Stimulated activated CD4-positive, alpha-beta T cell treated with anti-CD3 and anti-CD28 coated beads, Interleukin-15, amount 100 ng/mL, for 1 hour (primary cell): ENCODE measurements at places on chromosomes 4 and X.

DNA sequence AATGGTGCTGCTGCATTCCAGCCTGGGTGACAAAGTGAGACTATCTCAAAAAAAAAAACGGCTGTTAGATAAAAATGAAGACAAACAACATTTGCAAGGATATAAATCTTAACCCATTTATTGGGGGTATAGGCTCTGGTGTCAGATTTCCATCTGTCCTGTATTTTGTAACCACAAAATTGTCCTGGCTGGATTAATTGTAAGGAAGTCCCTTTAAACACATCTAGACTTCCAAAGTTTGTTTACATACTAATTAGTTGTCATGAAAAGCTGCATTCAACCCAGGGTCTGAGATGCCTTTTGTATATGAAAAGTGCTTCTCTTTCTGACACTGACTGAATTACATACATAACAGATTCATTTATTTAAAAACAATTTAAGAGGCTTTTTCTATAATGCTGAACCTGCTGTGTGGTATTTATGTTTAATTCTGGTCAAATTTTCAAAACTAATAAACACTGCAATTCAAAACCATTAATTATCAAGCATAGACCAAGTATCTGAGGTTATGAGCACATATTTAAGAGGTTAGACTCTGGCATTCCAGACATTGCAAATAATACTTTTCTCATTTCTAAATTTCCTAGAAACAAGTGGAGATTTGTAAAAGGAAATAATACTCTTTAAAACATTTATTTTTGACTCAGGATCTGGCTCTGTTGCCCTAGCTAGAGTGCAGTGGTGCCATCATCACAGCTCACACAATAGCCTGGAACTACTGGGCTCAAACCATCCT lies 17.5 kb upstream of the UGDH start:
- DNase-seq, result no peak

DNA sequence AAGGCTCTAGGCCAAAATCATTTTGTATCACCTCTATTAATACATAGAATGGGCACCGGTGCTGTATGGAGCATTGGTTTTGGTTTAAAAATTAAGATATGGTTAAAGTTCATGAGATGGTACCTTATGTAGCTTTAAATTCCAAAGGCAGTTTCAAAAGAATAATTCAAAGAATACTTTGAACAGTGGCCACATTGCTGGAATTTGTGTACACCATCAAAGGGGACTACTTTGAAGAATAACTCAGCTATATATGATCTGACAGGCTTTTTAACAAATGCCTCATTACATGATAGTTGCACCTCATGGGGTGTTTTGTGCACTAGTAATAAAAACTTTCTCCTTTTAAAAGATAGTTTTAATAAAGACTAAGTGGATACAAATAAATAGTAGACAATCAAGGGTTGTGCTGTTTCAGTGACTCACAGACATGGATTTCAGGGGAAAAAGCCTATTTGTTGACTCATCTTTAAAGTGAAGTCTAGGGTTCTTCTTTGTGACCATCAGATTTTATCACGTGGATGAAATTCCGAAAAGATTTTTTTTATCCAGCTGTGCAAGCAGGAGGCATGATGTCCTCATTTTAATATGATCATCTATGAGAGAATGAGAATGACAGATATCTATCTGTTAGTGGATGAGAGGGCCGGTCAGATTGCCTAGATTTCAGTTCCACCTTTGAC lies 12.8 kb downstream of the MTM1 start:
- no peak for DNase-seq

DNA sequence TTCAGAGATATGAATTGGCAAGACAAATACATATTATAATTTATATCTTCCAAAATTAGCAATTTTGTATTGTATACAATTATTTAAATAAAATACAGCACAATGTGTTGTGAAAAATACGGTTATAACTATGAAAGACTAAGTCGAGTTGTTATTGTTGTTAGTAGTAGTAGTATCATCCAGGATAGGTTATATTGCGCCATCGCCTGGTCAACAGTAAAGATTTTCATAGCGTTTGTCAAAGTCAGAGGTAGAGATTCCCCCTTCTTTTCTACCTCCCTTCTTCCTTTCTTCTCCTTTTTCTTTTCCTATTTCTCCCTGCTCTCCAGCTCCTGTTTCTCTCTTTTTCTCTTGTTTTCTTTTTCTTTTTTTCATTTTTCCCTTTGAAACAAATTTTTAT lies 499.1 kb upstream of the EPHA5 start:
- no peak for DNase-seq

DNA sequence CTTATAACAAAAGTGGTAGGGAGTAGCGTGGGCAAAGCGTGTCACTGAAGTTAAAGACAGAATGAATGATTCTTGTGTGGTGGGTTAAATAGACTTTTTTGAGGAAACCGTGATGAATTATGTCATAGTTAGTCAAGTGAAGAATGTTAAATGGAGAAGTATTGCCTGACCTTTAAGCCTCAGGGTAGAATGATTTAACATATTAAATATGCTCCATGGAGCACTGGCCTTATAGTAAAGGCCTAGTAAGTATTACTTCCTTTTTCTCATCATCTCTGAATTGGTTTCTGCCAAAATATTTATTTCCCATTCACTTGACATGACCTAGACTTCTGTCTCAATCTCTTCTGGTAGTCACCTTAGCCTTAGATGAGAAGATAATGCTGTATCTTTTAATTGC lies 23.7 kb downstream of the MAGEB1 start:
- DNase-seq, result no peak

DNA sequence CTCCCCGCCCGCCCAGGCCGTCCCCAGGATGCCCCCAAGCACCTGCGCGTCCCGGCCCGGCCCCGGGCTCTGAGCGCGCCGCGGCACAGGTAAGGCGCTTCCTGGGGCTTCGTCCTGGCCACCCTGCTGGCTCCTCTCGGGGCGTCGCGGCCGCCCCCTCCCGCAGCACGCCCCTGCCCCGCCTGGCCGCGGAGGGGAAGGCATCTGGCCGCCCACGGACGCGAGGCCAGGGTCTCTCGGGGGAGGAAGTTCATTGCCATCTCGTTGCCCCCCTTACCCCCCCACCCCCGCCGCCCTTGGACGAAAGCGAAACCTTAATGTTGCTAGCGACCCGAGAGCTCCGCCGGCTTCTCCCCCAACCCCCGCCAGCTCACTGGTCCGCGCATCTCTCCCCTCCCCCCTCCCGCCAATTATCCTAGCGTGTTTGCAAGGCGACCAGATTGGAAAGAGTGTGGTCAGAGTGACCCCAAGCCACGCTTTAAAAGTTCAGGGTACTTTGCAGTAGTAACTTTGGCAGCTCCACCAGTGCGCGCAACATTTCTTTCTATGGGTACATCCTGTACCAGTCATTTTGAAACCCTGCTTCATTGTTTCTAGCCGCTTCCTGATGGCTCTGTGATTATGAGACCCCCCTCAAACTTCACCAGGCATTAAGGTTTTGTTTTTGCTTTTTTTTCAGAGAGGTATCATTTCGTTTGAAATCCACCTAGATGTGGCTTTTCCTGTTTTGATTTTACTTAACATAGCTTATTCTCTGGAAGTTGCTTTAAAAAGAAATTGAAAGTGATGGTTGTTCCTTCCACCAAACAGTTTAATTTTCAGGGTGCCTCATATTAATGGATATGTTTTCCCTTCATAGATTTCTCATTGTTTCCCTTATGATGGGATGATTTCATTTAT lies 626 bp downstream of the TBC1D1 start:
- DNase-seq, result peak; percentile 17

DNA sequence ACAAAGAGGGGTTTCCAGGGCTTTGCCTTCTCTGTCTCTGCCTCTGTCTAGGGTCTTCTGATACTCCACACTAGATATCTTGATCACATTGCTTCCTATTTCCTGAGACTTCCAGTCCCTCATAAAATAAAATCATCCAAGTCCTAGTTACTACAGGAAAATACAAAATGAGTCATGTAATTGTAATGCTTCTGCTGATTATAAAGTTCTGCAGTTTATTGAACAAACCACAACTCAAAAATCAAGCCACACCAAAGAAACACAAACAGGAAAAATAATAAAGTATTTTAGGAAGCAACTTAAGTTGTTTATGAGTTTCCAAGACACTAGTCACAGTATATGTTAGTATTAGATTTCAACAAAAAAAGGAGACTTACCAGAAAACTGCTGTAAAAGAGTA lies 695.1 kb upstream of the GALNTL6 start:
- DNase-seq, result no peak

DNA sequence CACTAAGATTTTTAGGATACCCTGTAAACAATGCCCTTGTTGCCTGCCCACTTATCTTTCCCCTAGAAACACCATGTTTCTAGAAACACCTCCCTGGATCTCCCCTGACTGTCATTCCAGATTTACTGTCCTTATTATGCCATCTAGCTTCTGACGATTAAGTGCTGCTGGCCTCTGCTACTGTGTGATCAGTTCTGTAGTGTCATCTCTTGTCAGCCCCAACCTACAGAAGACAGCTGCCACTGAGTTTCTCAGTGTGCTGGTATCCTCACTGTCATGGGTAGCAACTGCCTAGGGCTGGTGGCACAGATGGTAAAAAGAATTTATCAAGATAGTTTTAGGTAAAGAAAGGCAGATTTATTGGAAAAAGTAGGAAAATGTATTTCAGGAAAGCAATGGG lies 68.7 kb upstream of the WWC2 start:
- no peak for DNase-seq

GRCh38 chrX:110509755-110510532 lies 151.3 kb downstream of the RTL9 start:
- no peak for DNase-seq

- DNase-seq, result peak; percentile 95
These were observed at the start of gene AASDH for GRCh38 chr4:56387023-56388001. TSS of gene AASDH (minus strand) at chr4:56387491. CDS start at chr4:56384299, 3,192 bp downstream.

DNA sequence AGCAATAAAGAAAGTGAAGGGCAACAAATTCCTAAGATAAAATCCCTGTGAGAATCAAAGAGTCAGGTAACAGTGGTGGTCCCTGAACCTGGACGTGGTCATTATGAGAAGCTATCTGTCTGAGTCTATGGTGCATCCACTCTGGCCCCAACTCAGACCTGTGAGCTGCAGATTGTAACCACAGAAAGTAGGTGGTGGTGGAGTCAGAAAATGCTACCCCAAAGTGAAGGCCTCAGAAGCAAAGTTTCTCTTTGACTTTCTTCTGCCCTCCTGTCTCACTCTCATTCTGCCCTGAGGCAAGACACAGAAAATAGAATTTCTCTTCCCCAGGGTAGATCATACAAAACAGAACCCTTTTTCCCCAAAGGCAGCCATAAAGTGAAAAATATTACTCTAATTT lies 84.1 kb upstream of the NEIL3 start:
- DNase-seq, result no peak

DNA sequence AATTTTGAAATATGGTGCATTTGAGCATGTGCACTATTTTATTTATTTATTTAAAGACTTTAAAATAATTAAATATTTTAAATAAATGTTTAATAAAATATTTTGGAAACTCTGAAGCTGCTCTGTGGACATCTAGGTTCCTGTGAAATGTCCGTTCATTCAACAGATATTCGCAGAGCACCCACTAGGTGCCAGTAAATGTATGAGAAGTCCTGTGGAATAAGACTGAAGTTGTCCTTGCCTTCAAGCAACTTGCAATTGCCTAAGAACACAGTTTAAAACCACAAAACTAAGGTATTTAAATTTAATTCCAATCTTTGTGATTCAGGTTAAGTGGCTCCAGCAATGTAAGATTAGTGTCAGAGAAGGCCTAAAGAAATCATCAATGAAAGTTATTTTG lies 306.7 kb downstream of the GBA3 start:
- no peak for DNase-seq

DNA sequence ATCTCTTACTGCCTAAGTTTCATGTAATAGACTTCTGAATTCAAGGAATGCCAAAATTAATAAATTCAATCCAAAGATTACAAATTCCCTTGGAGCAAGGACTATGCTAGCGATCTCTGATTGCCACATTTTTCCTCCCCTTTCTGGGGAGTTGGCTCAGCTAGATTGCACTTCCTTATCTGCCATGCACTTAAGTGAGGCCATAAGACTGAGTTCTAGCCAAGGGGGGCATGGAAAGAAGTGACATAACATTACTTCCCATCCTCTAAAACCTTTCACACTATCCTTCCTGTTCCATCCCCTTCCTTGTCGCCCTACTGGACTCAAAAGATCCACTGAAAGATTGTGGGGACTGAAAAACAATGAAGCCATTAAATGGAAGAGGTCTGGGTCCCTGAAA lies 53.8 kb upstream of the TXK start:
- no peak for DNase-seq

- DNase-seq, result no peak
These were observed 307.3 kb downstream of the RAPGEF2 start for GRCh38 chr4:159410076-159410777.

DNA sequence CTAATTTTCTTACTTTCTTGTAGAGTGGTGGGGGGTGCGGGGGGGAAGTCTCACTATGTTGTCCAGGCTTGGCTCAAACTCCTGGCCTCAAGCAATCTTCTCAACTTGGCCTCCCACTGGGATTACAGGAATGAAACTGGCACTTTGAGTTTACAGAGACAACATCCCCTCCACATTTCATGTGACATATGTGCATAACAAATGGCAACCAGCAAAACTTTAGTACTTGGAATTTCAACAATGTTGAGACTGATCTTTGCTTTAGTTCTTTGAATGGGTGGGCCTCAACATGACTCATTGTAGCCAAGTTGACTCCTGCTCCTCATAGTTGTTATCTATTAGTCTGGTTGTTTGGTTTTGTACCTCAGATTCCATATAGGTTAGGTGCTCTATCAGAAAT lies 11.4 kb upstream of the FMR1 start:
- DNase-seq, result no peak

GRCh38 chr4:98110214-98110613 lies 33.1 kb downstream of the STPG2 start:
- no peak for DNase-seq

- no peak for DNase-seq
These were observed 761 bp downstream of the CLRN2 start for GRCh38 chr4:17515445-17516407.

DNA sequence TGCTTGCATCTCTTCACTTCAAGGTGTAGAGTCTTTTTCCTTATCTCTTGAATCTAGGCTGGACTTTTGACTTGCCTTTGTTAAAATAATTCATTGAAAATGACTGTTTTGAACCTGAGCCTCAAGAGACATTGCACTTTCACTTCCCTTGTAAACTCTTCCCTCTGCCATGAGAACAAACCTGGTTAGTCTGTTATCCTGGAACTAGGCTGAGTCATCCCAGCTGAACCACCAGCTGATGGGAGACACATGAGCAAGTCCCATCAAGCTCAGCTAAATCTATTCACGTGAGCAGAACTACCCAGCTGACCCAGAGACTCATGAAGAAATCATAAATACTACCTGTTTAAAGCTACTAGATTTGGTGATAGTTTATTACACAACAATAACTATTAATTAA lies 202.3 kb upstream of the CENPE start:
- DNase-seq, result no peak

DNA sequence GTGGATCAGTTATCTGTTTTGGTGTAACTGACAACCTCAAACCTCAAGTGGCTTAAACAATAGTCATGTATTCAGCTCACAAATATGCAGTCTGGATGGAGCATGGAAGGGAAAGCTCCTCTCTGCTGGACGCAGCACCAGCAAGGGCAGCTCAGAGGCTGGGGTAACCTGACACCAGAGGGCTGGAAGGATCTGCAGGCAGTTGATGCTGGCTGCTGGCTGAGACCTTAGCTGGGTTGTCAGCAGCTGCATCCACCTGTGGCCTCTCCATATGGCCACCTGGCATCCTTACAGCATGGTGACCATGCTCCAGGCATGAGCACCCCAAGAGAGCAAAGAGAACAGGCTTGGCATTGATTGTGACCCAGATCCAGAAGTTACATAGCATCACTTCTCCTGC lies 46.7 kb downstream of the ENPP6 start:
- no peak for DNase-seq

GRCh38 chr4:140343303-140343702 lies 30.1 kb upstream of the SCOC start:
- no peak for DNase-seq
